Head of caudate nucleus (tissue), 42 donors: ENCODE measurements at places on chromosomes 3 and 15.
A peak's percentile ranks its signal among the peaks of the same experiment; 100 is the strongest.

- DNase-seq: no peak
Measured at GRCh38 chr3:55662683-55663082, 175.6 kb upstream of the WNT5A start.

GRCh38 chr3:32708672-32709283, 23.8 kb downstream of the CNOT10 start:
- DNase-seq: no peak

GRCh38 chr3:107045791-107046190, 331.4 kb upstream of the CCDC54 start:
- peak; percentile 72 for DNase-seq

GRCh38 chr3:61157414-61157813, 93.8 kb downstream of the FHIT start:
- DNase-seq: no peak
